ENCODE measurements at places on chromosomes 1 and 21.

DNA sequence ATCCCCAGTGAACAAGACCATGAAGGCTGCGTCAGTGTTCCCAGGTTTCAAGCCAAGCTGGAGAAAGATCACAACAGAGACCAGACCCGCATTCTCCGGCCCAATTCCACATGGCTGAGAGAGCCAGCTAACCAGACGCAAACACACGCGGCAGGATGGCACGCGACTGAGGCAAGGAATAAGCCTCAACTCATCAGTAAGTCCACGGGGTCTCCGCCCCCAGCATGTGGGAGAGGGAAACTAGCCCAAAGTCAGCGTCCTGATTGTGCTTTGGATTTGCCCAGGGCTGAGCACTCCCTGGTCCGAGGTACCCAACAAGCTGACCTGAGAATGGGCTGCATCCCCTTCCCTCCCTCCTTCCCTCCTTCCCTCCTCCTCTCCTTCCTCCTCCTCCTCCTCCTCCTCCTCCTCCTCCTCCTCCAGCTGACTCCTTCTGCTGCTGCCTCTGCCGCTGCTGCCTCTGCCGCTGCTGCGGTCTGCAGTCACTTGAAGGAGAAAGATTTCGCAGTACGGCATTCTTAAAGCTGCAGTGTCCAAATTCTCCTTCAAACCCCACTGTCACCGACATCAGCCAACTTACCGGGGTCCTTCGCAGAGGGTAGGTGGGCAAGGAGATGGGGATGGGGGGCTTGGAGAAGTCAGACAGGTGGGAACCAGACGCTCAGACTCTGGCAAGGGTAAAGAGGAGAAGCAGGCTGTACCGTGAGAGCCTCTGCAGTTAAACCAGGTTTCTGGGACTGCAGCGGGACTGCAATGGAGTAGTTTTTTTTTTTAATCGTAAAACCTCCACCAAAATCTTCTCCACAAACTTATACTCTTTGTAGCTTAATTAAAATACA, 33.0 kb upstream of the H6PD start:
- DNase-seq = no peak

DNA sequence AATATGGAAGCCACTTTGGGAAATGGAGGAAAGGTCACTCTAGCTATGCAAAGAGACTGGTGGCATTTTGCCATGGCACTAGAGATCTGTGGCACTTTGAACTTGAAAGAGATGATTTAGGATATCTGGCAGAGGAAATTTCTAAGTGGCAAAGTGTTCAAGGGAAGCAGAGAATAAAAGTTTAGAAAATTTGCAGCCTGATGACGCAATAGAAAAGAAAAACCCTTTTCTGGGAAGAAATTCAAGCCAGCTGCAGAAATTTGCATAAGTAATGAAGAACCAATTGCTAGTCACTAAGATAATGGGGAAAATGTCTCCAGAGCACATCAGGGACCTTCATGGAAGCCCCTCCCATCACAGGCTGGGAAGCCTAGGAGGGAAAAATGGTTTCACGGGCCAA, 191.1 kb upstream of the B3GALT2 start:
- no peak for DNase-seq

DNA sequence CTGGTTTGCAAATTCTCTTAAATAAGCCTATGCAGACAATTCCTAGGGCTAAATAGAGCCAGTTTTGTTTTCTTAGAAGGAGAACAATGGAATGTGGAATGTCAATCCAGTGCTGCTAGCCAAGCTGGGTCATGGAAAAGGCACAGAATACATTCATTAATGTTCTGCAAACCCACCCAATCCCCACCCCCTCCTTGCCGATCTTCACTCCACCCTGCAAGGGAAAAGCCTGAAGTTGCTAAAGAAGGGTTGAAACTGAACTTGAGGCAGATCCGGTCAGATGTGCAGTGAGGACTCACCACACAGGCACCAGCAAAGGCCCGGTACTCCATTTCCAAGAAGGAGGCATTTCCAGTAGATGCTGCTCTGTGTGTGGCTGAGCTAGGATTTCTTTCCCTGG, 179.6 kb downstream of the PLPP3 start:
- DNase-seq = no peak

DNA sequence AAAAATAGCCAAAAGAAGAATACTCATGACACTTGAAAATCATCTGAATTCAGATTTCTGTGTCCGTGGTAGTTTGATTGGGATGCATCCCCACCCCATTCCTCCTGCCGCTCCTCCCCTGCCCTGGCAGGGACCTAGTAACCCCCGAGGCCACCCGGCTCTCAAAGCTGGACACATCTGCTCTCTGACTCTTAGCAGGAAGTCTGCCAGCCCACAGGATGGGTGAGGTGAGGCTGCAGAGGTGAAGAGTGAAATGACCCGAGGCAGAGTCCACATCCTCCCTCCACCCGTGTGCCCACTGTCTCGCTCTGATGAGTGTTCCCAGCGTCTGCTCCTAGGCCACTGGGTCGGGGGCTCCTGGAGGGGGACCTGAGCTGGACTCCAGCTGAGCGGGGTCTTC, 308.5 kb upstream of the VAMP3 start:
- DNase-seq = no peak

GRCh38 chr1:116334015-116334547, 39.0 kb upstream of the ATP1A1 start:
- DNase-seq = no peak

GRCh38 chr1:12056331-12056841, 6.7 kb upstream of the TNFRSF8 start:
- DNase-seq = no peak

GRCh38 chr1:17755120-17755519, at the start of gene ACTL8:
Gene ACTL8, plus strand, starts transcription at chr1:17755333. Its CDS starts 67,676 bp downstream, at chr1:17823009.
- no peak for DNase-seq

DNA sequence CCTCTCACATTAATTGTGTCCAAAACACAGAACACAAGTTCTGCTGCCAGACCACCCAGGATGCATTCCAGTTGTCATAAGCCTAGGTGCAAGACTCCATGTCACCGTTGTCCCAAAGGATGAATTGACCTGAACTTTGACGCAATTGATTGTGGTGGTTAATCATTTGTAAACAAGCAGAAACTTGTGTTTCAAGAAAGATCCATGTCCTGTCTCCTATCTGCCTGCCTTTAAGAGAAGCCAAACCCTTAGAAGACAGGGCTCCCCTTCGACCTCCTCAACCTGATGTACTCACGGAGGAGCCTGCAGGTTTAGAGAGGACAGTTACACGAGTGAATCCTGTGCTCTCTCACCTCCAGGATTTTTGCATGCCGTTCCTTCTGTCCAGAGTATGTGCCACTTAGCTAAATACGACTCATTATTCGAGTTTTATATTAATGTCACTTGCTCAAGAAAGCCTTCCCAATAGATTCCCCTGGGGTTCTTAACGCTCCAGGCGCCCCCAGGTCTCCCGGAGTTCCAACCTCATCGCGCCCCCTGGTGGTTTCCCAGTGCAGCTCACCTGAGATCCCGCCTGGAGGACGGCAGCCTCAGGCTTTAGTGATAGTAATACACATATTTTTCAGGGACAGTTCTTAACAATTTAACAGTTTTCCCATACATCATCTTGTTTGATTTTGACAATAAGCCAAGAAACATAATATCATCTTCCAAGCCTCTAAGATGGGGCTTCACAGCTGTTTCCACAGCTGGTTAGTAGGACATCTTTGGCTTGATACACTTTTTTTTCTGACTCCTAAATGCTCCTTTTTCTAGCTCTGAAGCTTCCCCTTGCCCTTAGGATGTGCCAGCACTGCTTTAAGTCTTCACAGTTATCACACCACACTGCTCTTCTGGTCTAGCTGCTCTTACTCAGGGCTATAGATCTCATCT, 2.4 kb upstream of the C8B start:
- no peak for DNase-seq

GRCh38 chr1:196423612-196424011, 184.6 kb downstream of the KCNT2 start:
- no peak for DNase-seq

- DNase-seq = no peak
Observed at GRCh38 chr21:14243874-14244273, 27.9 kb downstream of the RBM11 start.

DNA sequence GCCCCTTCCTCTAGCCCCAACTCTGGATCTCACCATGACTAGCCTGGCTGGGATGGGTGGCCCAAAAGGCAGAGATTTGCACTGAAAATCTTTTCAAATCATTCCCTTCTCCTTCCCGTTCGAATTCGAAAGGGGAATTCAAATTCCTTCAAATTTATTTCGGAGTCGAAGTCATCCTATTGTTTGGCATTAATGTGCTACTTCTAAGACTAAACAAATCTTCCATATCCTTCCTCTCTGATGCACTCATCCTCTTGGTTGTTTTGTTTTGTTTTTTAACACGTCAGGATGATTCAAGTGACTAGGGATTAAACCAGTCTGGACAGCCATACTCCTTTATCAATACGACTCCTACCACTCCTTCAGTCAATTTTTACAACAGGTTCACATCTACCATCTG, 95.5 kb upstream of the SGIP1 start:
- DNase-seq = no peak

GRCh38 chr1:36562181-36562685, 79.5 kb upstream of the CSF3R start:
- DNase-seq = no peak

DNA sequence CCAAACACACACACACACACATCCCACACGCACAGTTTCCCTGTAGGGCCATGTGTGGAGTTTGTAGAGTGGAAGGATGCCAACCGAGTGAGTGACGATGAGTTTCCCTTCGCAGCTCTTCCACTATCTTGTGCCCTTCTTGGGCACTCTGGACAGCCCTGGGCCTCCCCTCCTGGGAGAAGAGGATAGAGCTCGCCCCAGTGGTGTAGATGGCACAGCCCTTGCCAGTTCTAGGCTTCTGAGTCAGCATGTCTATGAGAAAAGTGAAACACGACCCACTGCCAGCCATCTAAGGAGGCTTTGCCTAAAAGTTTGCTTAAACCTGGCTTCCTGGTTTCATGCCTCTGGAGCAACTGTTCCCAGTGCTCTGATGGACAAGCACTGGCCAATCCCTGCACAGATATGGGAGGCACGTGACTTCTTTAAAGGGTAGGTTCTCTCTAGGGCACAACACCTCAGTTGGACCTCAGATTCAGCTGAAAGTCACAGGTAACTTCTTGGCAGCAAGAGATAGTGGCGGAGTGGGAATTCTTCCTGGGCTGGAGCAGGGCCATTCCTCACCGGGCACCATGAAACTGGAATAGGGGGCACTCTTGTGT, 195.9 kb upstream of the GALNT2 start:
- no peak for DNase-seq

DNA sequence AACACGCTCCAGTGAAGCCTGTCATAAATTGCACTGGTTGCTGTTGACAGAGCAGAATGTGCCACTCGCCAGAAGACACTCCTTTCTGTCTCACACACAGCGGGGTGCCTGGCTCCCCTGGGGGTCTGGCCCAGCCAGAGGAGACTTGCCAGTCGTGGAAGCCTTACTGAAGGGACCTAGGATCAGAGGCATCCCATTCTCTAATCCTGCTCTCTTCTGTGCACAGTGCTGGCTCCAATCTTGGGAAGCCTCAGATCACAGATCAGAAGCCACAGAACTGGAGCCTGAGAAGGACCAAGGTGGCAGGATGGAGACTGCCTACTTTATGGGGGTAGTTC, 1.4 kb downstream of the SLC9A1 start:
- DNase-seq = no peak

GRCh38 chr1:184860535-184860934, 105.9 kb upstream of the EDEM3 start:
- DNase-seq = no peak

DNA sequence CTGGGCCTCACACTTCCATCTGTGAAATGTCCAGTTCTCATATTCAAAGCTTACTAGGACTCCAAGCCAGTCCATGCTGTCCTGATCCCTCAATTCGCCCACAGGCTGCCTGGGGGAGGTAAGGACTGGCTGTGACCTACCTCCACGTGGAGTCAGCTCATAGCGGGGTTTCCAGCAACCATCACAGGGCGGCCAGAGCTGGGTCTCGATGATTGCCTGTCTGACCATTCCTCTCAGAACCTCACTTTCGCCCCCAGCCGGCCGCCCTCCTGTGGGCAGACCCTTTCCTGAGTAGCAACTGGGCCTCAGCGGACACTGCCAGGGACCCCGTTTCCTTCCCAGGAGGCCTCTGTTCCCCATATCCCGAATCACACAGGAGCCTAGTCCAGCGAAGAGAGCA, 3.4 kb upstream of the RUNX3 start:
- DNase-seq = no peak

- DNase-seq = no peak
Observed at GRCh38 chr1:215777370-215777925, 210.3 kb downstream of the KCTD3 start.

- DNase-seq = no peak
Observed at GRCh38 chr1:228268881-228269265, 61.0 kb downstream of the OBSCN start.

- no peak for DNase-seq
Observed at GRCh38 chr1:235018161-235018560, 110.5 kb downstream of the TOMM20 start.

DNA sequence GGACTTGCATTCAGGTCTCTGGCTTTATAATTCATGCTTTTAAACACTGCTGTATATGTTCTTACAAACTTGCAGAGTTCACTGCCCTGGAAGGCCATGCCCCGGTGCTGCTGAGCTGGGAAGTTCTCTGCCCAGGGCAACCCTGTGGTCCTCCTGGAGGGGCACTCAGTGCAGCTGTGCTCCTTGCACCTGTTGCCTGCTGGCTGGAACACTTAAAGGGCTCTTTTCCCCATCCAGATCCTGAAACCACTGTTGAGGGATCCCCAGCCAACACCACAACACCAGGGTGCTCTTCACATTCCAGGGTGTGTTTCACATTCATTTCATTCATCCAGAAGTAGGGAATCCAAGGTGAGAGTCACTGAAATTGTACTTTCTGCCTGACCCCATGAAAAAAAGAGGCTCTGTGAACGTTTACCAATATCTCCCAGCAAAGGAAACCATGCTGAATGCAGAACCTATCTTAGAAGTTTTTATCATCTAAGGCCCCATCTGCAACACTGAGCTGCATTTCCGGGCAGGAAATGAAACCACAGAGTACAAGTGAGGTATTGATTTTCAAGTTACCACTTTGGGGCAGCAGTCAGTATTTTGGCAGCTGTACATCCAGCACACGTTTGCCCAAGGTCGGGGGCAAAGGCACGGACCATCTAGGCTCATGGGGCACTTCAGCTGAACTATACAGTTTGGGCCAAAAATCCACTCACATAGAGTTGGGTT, 16.4 kb upstream of the KIAA0040 start:
- DNase-seq = peak; percentile 11

GRCh38 chr1:229365569-229365968, 22.7 kb upstream of the CCSAP start:
- no peak for DNase-seq

GRCh38 chr1:7732331-7732730, 38.8 kb upstream of the VAMP3 start:
- DNase-seq = no peak

GRCh38 chr1:21865943-21866706, 54.1 kb downstream of the LDLRAD2 start:
- DNase-seq = no peak

GRCh38 chr1:158732524-158732923, 12.0 kb upstream of the OR6K3 start:
- no peak for DNase-seq

DNA sequence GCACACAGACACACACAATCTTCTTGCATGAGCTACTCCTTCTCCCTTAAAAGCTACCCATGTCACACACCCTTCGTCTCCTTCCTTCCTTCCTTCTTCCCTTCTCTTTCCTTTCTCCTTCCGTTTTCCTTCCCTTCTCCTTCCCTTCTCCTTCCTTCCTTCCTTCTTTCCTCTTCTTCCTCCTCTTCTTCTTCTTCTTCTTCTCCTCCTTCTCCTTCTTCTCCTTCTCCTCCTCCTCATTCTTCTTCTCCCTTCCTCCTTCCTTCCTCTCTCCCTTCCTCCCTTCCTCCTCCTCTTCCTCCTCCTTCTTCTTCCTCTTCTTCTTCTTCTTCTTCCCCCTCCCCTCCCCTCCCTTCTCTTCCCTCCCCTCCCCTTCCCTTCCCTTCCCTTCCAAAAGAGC, 52.1 kb upstream of the LEPR start:
- no peak for DNase-seq

Data from CD8-positive, alpha-beta memory T cell (primary cell).